Suppressor macrophage (primary cell): ENCODE measurements at places on chromosomes 1 and 21.

- no peak for DNase-seq
Measured at GRCh38 chr21:44495611-44496563, 40.6 kb downstream of the LRRC3 start.

GRCh38 chr1:236568285-236568894, 35.9 kb downstream of the HEATR1 start:
- DNase-seq = no peak

- DNase-seq = no peak
Measured at GRCh38 chr1:216688127-216688657, 35.0 kb downstream of the ESRRG start.

GRCh38 chr1:84603223-84603622, 29.0 kb upstream of the CTBS start:
- no peak for DNase-seq

- peak; percentile 26 for DNase-seq
Measured at GRCh38 chr21:35226968-35227744, 178.1 kb upstream of the RUNX1 start.

DNA sequence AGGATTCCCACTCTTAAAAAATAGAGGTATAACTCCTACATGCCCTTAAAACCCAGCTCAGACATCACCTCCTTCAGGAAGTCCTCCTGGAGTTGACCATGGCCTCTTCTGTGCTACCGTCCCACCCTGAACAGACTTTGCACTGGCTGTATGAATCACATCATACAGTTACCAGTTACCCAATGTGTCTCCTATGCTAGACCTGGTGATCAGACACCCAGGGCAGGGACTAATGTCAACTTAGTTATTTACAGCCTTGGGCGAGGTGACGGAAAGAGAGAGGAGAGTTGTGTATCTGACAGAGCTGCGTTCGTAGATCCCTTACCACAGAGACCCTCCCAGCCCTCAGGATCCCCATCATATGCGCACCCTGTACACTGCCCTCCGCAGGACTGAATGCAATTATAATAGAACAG, 72.7 kb downstream of the SLC66A1 start:
- DNase-seq = no peak

DNA sequence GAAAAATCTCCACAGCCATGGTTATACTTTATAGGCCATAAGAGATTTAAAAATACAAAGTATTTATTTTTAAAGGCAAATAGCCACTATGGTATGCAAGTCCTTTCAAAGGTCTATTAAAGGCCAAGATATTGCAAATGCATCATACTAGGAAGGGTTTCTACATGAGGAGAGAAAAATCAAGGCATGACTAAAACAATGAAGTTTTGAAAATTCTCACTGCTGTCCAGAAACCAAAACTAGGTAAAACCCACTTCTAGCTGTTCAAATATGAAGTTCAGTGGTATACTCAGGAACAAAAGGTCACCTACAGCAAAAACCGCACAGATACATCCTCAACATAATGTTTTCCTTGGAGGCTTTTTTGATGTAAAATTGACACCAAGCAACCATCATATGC, 75.0 kb downstream of the EPS15 start:
- no peak for DNase-seq

GRCh38 chr1:24575905-24576587, 20.2 kb downstream of the NCMAP start:
- no peak for DNase-seq

GRCh38 chr1:1088801-1089680, 14.9 kb upstream of the RNF223 start:
- DNase-seq = no peak

DNA sequence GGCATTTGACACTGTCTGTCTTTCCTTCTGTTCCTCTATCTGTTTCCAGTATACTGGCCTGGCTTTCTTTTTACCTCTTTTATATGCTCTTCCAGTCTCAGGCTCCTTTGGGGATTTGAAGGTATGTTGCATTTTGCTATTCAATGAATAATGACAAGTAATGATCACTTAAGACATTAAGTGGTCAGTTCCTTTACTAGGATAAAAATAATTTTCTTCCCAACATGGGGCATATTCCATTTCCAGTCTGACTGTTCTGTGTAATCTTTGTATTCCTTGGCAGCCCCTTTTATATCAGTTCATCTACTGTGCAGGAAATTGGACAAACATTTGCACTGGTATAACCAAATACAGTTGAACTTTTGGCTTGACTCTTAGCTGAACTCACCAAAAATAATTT, 15.6 kb downstream of the METTL18 start:
- no peak for DNase-seq

GRCh38 chr1:6809461-6809860, 24.2 kb downstream of the CAMTA1 start:
- no peak for DNase-seq

DNA sequence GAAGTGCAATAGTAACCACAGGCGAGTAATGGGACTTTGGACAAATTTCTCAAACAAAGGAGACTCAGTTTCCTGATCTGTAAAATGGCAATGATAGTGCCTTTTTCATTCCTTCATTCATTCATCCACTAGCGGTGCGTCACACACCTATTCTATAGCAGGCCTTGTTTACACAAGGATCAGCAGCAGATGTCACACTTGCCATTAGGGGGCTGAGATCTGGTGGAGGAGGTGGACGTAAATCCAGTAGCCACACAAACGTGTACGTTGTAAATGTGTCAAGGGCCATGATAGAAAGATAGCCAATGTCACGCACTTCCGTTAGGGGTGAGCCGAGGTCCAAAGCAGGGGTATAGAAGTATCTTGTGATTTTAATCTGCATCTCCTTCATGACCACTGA, 34.2 kb downstream of the SERINC2 start:
- no peak for DNase-seq

DNA sequence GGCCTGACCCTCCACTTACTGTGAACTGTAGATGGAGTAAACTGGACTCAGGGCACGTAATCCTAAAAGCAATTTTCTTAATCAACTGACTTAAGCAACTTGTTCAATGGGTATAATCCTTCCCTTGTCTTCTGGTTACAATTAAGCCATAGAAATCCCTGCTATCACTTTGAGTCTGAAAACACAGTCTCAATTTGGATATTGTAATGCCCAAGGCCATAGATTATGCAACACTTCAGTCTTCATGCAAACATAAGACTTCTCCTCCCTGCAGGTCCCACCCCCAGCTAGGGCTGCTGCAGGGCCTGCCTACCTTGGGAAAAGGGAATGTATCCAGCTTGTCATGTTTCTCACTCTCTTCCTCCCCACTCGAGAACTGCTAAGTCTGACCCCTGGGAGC, 6.2 kb upstream of the SLC5A9 start:
- no peak for DNase-seq

- no peak for DNase-seq
Measured at GRCh38 chr1:186628910-186629309, 51.3 kb downstream of the PTGS2 start.

- no peak for DNase-seq
Measured at GRCh38 chr1:162094271-162094670, 24.8 kb downstream of the NOS1AP start.

DNA sequence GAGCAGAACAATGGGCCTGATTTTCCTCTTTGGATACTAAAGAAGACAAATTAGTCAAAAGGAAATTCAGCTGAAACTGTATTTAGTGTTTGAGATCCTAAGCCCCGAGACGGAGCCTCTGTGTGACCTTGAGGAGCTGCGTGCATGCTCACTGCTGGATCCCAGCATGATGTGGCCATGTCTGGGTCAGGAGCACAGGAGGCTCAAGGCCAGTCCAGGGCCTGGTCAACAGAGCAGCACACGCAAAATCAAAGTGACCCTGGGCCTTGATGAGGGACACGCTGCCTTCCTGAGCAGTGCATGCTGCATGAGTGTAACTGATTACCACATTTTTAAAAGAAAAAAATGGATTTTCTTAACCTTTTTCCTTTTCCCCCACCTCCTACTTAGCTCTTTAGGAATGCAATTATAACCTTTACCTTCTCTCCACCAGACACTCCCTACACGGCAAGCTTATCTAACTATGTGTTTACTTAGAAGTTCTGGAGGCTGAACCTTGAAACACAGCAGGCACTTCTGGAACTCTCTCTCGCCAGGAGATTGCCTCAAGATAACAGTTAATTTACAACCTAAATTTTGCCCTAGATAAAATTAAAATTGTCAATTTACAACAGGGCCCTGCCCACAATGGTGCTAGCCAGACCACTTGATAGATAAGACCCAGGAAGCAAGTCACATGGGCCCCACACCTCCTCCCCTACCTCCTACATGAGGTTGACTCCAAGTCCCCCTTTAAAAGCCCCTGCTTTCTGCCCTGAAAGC, 144.6 kb downstream of the LRIG2 start:
- no peak for DNase-seq

DNA sequence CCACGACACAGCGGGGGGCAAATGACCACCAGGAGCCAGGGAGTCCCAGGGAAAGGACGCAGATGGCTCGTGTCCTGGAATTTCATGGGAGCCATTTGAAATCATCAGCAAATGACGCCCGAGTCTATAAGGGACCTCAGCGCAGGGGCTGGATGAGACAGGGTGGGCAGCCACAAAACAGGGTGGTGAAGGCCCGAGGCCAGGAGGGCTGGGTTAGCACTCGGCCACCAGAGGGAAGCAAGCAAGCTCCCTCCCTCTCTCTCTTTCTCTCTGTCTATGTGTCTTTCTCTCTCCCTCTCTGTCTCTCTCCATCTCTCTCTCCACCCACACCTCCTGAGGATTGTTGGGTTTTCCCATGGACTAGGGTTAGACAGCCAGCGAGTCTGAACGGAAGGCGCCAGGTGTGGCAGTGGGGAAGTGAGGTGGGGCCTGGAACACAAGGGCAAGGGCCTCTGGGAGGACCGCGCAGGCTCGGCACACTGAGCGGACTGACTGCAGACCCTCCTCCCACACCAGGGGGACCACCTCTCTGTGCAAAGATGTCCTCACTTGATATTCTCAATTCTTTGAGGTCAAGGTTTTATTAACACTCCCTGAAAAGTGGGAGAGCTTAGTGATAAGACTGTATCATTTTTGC, 73.8 kb upstream of the TMPRSS2 start:
- no peak for DNase-seq

GRCh38 chr1:170145770-170146676, at the start of gene NTMT2:
TSS of gene NTMT2 (plus strand) at chr1:170145959. CDS start at chr1:170146108, 149 bp downstream.
- DNase-seq = no peak

- DNase-seq = no peak
Measured at GRCh38 chr1:3610527-3611169, 660 bp downstream of the MEGF6 start.

GRCh38 chr1:64129701-64130100, 73.7 kb upstream of the UBE2U start:
- no peak for DNase-seq

DNA sequence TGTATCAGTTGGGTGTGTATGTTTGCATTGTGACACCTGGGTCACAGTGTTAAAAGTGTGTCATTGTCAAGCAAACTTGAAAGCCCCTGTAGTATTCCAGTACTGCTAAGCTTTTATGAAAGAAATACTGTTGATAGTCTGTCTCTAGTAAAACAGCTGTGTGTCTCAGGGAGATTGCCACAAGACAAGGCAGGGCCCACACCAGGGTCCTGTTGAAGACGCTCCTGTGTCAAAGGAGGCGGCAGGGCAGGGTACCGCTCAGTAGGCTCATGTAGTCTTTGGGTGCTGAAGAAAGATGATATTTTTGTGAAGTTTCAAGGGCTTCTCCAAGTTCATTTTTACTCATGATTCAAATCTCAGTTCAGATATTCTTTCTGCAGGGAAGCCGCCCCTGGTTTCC, 132.5 kb downstream of the GALNT2 start:
- DNase-seq = no peak

- DNase-seq = peak; percentile 35
Measured at GRCh38 chr21:25638660-25639550, at the start of gene JAM2. TSS of gene JAM2 (plus strand) at chr21:25639258. CDS start at chr21:25639822, 564 bp downstream.

DNA sequence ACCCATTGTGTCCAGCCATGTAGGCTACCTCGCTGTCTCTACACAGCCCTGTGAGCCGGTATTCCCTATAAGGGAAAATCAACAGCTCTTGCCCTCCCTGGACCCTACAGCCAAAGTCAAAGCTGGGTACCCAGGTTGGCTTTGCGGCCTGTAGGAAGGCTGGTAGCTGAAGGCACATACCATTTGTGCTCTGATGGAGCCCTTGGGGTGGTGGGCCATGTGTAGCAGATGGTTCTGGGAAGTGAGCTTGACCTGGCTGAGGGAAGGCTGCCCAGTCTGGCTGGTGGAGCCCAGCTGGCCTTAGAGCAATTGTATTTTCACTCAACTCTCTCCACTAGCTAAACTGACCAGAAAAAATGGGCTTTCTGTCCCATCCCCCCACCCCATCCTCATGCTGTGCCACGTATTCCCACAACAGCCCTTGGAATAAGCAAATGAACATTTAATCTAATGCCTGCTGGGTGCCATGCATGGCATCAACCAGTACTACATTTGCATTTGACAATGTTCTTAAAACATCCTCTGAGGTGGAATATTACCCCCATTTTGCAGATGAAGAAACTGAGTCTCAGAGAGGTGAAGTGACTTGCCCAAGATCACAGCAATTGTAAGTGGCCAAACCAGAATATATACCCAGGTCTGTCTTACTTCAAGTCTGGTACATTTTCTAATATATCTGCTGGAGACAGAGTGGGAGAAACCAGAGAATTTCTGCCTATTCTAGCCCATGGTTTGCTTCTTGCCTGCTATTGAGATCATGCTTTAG, 56.8 kb downstream of the NDUFS5 start:
- DNase-seq = no peak

DNA sequence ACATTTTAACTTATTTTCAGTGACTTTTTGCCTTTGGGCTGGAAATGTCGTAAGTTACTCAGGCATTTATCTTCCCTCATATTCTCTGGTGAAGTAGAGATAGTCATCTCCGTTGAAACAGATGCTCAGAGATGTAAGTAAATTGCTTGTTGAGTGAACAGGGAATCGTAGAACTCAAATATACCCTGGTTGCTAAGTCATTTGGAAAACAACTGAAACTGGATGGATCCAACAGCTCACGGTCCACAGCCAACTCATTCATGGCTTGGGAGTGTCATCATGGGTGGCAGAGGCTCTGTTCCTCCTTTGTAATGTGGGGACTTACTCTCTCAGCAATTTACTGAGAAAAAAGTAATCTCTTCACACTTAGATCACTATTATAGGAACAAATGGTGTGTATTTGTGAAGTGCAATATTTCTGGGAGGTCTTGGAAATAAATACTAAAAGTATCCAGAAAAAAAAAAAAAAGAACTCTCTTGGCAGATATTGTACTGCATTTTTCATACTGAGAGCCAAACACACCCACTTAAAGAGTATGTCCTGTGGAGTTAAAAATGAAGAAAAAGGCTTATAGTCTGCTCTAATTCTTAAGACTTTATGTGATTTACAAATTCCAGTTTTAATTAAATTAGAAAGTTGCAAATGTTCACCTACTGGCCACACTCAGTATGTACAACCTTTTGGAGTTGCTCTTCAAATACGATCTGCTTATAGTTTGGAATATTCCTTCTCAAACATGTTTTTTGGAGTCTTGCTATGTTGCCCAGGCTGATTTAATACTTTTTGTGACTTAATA, 107.4 kb downstream of the LEPR start:
- no peak for DNase-seq

DNA sequence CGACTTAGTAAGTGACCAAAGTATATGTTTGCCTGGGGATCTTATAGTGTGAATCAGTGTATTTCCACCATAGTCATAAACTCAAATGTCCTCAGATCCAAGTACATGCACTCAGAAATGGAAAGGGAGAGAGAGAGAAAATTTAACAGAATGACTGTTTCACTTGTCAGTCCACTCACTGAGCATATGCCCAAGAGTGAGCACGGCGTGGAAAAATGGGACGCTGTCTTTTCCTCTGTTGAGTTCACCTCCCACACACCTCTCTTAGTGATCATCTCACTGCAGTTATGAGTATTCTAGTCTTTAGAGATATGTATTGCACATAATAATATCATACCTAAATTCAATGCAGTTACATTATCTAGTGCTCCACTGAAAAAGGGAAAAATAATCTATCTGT, 156.8 kb upstream of the PRMT6 start:
- no peak for DNase-seq

- DNase-seq = no peak
Measured at GRCh38 chr1:240962086-240962485, 350.1 kb upstream of the GREM2 start.
